ENCODE measurements at places on chromosomes 3 and 15. TPM values are rescaled to one million over a fixed set of nuclear protein-coding genes. Genes with fewer than 3 reads are reported as not detected.

Gene AGBL1
- total RNA-seq = 0.98 TPM

Gene GOLGA6L4
- 2.7 TPM for total RNA-seq

Gene HPS3
- total RNA-seq = 17.0 TPM

Gene DYNLT2B
- total RNA-seq = 8.6 TPM

Gene LTF
- 3.0 TPM for total RNA-seq

Gene ITPKA
- 1.2 TPM for total RNA-seq

Gene ANKUB1
- 0.25 TPM for total RNA-seq

Gene UBE2E1
- total RNA-seq = 89.5 TPM

Gene GP5
- total RNA-seq = under 0.01 TPM

Gene STRIT1
- not detected for total RNA-seq

Gene NR2E3
- total RNA-seq = not detected

Gene TTC14
- total RNA-seq = 36.9 TPM

Gene DLL4
- 3.4 TPM for total RNA-seq

Gene TATDN2
- 25.8 TPM for total RNA-seq

Gene TMCO5A
- not detected for total RNA-seq

Gene DUOXA2
- not detected for total RNA-seq

Gene SNX22
- 4.2 TPM for total RNA-seq

Gene ERICH6
- 0.25 TPM for total RNA-seq

Gene KBTBD8
- 9.8 TPM for total RNA-seq

Gene PEAK1
- 14.0 TPM for total RNA-seq

Gene CTSH
- 17.5 TPM for total RNA-seq

Gene RGMA
- 16.2 TPM for total RNA-seq

Gene LYSMD4
- 14.8 TPM for total RNA-seq

Gene PLSCR5
- 0.25 TPM for total RNA-seq

Gene DNAJA4
- total RNA-seq = 23.1 TPM

Gene ECE2
- 2.7 TPM for total RNA-seq

Gene CLRN1
- total RNA-seq = not detected

Gene DNAH1
- 1.7 TPM for total RNA-seq

Gene KBTBD13
- not detected for total RNA-seq

Gene TMEM62
- 37.4 TPM for total RNA-seq

Gene MOBP
- 0.25 TPM for total RNA-seq

Gene GOLGA8Q
- 0.25 TPM for total RNA-seq

Gene VPS39
- 55.1 TPM for total RNA-seq

Gene SPTBN5
- total RNA-seq = 0.25 TPM

Gene TTLL13
- under 0.01 TPM for total RNA-seq

Gene SMCO1
- total RNA-seq = not detected

Gene GHSR
- total RNA-seq = not detected

Gene VWA5B2
- total RNA-seq = 1.7 TPM

Gene PIK3CB
- total RNA-seq = 38.1 TPM

Gene CPB1
- not detected for total RNA-seq

Gene CACNA1D
- 20.9 TPM for total RNA-seq

Gene ARRDC4
- 39.6 TPM for total RNA-seq

Gene CCNB2
- 2.7 TPM for total RNA-seq

Gene FSIP1
- 7.4 TPM for total RNA-seq

Gene KLHL40
- not detected for total RNA-seq

Gene PLS1
- 1.5 TPM for total RNA-seq

Gene CAMK2N2
- total RNA-seq = 3.0 TPM
